ENCODE measurements at places on chromosomes 6 and 20. TPM values are rescaled to one million over a fixed set of nuclear protein-coding genes. Genes with fewer than 3 reads are reported as not detected.

CGA gene
- total RNA-seq = not detected

TLDC2 gene
- total RNA-seq = 1.3 TPM

DNA sequence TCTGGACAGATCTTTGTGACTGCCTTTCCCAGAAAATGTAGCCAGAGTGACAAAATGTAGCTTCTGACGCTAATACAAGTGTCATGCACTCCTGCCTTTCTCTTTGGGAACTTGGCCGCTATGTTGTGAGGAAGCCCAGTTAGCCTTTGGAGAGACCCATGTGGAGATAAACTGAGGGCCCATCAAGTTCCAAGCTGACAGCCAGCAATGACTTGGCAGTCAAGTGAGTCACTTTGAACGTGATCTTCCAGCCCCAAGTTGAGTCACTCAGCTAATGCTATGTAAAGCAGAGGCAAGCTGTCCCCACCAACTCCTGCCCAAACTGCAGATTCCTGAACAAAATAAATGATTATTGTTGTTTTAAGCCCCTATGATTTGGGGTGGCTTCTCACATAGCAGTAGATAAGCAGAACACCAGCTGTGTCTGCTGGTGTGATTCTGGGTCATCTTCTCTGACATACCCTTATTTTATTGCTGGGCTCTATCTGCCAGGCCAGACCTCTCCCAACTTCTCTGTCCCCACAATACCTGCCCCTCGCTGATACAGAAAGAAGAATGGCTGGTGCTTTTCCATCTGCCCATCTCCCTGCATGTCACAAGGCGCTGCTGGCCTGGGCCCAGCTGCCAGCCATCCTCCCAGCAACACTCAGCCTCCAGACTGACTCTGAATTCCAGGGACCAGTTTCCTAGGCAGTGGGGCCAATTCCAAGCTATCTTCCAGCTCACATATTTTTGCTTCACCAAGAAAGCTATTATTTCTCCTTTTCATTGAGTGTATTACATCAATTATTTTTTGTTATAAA lies 274.8 kb downstream of the LRFN2 start:
- H3K27ac ChIP-seq = no peak overlapping the region
- no peaks in the 10 kb centered on the region for H3K36me3 ChIP-seq
- H3K4me3 ChIP-seq = no peak overlapping the region
- DNase-seq = no peak
- H3K4me1 ChIP-seq = peaks cover 4% of the 10 kb centered on the region
- H3K27me3 ChIP-seq = peaks cover 9% of the 10 kb centered on the region

DNA sequence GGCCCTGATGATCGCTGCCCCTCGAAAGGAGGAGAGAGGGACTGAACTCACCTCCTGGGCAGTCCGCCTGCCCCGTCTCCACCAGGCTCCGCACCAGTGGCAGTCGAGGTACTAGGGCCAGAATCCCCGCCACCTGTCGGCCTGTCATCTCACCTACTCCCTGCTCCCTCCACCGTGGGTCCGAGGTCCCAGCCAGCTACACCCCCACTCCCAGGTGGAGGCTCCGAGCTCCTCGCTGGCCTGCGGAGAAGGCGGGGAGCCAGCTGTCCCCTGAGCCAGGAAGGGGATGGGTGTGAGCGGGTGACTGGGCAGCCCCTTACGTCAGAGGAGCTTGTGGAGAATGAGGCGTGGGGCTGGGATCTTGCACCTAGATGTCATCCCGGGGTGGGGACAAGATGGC lies 1066.5 kb upstream of the MANEA start:
- no peak overlapping the region for H3K4me3 ChIP-seq
- H3K36me3 ChIP-seq = no peaks in the 10 kb centered on the region
- H3K27me3 ChIP-seq = no peaks in the 10 kb centered on the region
- no peaks in the 10 kb centered on the region for H3K4me1 ChIP-seq

- DNase-seq = peak; percentile 64
- no peaks in the 10 kb centered on the region for H3K36me3 ChIP-seq
- peak overlapping the region; percentile 75 for H3K4me3 ChIP-seq
- H3K27me3 ChIP-seq = no peaks in the 10 kb centered on the region
- H3K4me1 ChIP-seq = peaks cover 24% of the 10 kb centered on the region
- peak overlapping the region; percentile 80 for H3K27ac ChIP-seq
These were observed 49.4 kb downstream of the TMEM242 start for GRCh38 chr6:157273756-157274470.

- no peak for DNase-seq
- no peak overlapping the region for H3K27ac ChIP-seq
These were observed 36.0 kb downstream of the CCN2 start for GRCh38 chr6:131914967-131915751.

DNA sequence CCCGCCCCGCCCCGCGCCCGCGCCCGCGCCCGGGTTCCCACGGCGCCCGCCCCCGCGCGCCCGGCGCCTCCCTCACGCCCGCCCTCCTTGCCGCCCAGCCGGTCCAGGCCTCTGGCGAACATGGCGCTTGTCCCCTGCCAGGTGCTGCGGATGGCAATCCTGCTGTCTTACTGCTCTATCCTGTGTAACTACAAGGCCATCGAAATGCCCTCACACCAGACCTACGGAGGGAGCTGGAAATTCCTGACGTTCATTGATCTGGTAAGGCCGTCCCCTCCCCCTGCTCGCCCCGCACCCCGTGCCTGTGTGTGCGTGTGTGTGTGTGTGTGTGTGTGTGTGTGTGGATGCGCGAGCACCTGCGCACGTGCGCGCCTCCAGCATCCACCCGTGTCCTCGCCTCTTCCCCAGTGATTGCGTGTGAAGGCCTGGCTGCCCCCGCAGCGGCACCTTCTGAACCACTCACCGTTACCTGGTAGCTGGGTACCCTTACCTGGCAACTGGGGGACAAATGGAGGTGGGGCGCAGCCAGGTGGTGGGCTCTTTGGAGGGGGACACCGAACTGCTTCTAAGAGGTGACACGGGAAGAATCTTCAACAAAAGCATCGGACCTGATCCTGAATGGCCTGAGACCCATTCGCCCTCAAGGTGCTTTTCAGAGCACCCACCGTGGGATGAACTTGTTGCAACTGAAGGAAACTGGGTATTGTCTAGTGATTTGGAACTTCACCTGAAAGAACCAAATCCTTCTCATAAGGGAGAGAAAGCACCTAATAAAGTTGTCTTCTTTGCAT lies at the start of gene AIG1:
Gene AIG1 (plus strand): TSS at position 84 of the 791 bp plus-strand sequence. CDS start 37 bp downstream, at position 121.
- peaks cover 16% of the 10 kb centered on the region for H3K4me1 ChIP-seq
- no peaks in the 10 kb centered on the region for H3K27me3 ChIP-seq
- H3K27ac ChIP-seq = peak within 1 kb of the TSS; percentile 95
- peak within 1 kb of the TSS; percentile 75 for H3K4me3 ChIP-seq
- H3K36me3 ChIP-seq = no peaks in the 10 kb centered on the region

GNRH2 gene
- total RNA-seq = not detected

GABRR1 gene
- total RNA-seq = not detected

LRFN2 gene
- total RNA-seq = not detected

DNA sequence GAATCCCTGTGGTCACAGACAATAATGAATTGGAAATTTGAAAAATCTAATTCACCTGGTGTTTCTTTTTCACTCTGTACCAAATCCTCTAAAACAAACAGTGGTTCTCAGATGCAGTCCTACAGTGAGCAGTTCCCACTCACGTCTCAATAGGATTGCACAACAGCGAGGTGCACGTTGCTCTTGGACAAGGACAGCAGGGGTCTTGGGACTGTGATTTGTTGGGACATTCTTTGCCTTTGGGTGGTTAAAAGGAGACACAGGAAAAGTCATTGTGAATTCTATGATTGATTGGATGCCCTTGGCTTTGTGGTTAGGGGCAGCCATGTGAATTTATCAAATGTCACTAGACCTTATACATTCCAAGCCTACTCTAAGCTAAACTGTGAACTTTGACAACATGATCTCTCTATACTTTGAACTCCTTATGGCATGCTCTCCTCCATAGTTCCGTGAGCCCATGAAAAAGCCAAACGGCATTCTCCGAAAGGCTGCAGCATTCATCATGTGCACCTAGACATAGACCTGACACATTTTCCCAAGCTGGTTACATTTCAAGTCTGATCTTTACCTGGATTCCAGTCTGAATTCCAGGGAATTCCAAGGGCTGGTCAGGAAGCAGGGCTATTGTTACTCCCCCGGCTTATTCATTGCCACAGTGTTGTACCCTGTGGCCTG lies 647 bp downstream of the UNC93A start:
- no peak for DNase-seq
- H3K4me3 ChIP-seq = no peak overlapping the region
- no peaks in the 10 kb centered on the region for H3K27me3 ChIP-seq
- no peaks in the 10 kb centered on the region for H3K36me3 ChIP-seq

DNA sequence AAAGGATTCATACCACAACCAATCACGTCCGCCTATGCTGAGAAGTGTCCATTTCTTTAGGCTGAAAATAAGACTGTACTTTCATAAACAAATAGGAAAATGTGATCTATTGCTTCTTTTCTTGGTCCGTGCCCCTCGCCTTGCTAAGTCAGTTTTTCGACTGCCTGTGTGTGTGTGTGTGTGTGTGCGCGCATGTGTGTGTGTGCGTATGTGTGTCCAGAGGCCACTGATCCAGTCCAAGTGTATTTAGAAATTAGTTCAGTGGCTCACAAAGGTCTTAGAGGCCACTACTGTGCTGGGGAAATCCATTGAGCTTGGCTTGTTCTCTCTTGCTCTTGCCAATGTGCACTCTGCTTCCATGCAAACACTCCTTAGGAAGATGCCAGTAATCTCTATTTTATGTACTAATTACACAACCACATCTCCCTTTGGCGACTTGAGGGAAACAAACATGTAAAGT lies 50.5 kb downstream of the SLC22A23 start:
- peak overlapping the region; percentile 39 for H3K27ac ChIP-seq
- H3K27me3 ChIP-seq = no peaks in the 10 kb centered on the region
- DNase-seq = no peak

DNA sequence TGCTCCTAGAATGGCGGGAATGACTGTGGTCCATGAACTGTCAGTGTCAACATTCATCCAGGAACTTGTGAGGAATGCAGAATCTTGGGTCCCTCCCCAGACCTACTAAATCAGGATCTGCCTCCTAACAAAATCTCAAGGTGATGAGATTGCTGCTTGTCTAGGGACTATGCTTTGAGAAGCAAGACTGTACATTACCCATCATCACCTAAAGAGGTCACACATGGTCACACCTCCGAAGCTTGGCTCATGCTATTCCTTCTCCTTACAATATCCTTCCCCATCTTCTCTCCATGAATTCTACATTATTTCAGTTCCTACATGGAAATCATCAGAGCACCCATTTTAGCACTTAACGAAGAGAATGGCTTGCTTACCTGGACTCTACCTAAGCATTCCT lies 102.3 kb upstream of the JARID2 start:
- H3K36me3 ChIP-seq = no peaks in the 10 kb centered on the region
- no peaks in the 10 kb centered on the region for H3K4me1 ChIP-seq
- H3K27ac ChIP-seq = no peak overlapping the region

DNA sequence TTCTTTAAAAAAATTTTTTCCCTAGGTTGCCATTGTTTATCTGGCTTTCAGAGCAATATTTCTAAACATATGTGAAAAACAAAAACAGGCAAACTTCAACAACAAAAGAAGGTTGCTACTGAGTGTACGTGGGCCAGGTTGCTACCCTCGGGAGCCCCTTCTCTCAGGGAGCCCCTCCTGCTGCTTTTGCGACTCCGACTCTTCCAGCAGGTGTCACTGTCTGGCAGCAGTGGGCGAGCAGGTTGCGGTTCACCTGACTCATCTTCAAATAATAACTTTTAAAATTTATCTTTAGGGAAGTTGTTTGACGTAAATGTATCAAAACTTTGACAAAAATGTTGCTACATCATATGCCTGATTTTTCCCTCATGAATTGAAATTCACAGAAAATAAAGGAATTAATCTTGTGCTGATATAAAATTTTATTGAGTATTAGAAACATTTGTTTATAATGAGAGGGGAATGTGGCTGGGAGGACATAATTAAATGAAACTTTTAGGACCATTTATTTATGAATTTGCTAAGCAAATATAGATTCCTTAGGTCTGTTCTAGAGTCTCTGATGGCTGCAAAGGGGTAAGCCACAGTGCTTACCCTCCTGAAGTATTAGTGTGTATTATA lies 138.8 kb downstream of the HIVEP1 start:
- H3K36me3 ChIP-seq = no peaks in the 10 kb centered on the region
- H3K4me1 ChIP-seq = no peaks in the 10 kb centered on the region
- H3K27me3 ChIP-seq = no peaks in the 10 kb centered on the region
- H3K4me3 ChIP-seq = no peak overlapping the region
- H3K27ac ChIP-seq = no peak overlapping the region
- no peak for DNase-seq

- no peaks in the 10 kb centered on the region for H3K27me3 ChIP-seq
- no peak for DNase-seq
- no peaks in the 10 kb centered on the region for H3K4me1 ChIP-seq
- H3K27ac ChIP-seq = no peak overlapping the region
- no peaks in the 10 kb centered on the region for H3K36me3 ChIP-seq
These were observed 260.5 kb downstream of the NRN1 start for GRCh38 chr6:5746053-5746758.

DNA sequence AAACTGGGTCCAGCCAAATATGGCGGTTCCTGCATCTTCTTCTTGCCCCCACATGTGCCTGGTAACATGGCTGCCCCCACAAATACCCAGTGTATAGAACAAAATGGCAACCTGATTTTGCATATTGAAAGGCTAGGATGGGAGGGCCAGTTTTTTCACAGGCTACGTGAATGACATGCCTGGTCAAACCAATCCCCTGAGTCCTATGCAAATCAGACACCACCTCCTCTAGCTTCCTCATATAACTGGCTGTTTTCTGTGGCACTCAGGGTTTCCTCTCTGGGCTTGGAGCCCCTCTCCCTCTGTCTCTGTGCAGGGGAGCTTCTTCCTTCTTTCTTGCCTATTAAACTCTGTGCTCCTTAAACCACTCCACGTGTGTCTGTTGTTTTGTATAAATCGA lies 372.1 kb downstream of the KIF16B start:
- no peaks in the 10 kb centered on the region for H3K36me3 ChIP-seq
- no peaks in the 10 kb centered on the region for H3K4me1 ChIP-seq
- H3K4me3 ChIP-seq = no peak overlapping the region
- no peak for DNase-seq
- H3K27ac ChIP-seq = no peak overlapping the region
- no peaks in the 10 kb centered on the region for H3K27me3 ChIP-seq

GRCh38 chr6:8905757-8906156 lies 470.4 kb upstream of the SLC35B3 start:
- H3K27me3 ChIP-seq = no peaks in the 10 kb centered on the region
- no peak overlapping the region for H3K4me3 ChIP-seq
- no peak overlapping the region for H3K27ac ChIP-seq
- no peak for DNase-seq
- H3K36me3 ChIP-seq = no peaks in the 10 kb centered on the region

DNA sequence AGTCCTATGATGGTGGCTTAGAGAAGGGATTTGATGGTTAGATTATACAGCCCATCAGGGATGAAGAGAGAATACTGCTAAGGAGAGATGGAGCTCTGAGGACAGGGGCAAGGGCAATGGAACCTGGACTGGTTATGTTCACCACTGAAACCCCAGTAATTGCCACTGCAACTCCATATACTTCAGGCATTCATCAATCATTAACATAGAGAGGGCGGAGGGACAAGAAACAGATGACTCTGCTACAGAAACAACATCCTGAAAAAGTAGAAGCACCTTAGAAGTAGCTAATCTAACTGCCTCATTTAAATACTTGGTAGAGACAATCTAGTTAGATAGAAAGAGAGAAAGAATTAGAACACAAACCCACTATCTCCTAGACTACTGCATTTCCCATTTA lies 89.8 kb downstream of the MDN1 start:
- no peaks in the 10 kb centered on the region for H3K27me3 ChIP-seq
- no peak overlapping the region for H3K4me3 ChIP-seq
- H3K4me1 ChIP-seq = no peaks in the 10 kb centered on the region
- H3K27ac ChIP-seq = no peak overlapping the region

FOXC1 gene
- 2.3 TPM for total RNA-seq
